ENCODE measurements at places on chromosomes 12 and 14. TPM values are rescaled to one million over a fixed set of nuclear protein-coding genes. Genes with fewer than 3 reads are reported as not detected.

DNA sequence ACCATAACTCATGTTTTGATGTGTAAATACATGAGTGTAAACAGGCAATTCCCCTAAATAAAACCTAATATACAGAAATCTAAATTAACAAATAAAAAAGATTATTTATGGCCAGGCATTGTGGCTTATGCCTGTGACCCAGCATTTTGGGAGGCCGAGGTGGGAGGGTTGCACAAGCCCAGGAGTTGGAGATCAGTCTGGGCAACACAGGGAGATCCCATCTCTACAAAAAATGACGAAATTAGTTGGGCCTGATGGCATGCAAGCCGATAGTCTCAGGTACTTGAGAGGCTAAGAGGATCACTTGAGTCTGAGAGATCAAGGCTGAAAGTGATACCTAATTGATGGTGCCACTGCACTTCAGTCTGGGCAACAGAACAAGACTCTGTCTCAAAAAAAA is 48.7 kb downstream of the BCAT1 start:
- no peak for DNase-seq

DNA sequence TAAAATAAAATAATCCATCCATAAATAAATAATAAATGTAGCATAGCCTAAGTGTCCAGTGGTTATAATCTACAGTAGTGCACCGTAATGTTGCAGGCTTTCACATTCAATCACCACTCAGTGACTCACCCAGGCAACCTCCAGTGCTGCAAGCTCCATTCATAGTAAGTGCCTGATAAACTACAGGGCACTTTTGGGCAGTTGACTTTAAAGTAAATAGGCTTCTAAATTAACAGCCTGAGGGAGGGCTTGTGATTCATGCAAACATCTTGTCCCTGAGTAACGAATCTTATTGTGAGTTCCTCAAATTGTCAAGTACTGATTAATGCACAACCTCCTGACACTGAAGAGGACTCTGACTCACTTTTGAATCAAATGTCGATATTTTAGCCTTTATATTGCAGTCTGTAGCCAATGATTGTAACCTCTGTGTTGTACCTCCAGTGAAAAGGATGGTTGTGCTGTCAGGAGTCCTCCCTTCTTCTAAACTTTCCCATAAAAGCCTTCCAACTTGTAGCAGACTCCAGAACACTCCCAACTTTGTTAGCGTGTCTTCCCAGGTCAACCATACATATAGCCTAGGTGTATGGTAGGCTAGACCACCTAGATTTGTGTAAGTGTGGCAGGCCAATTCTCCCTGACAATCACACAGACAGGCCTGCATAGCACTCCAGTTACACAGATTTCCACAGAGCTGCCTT is 55.0 kb upstream of the BICD1 start:
- DNase-seq = no peak

GRCh38 chr14:20305265-20306078 is at the start of gene TTC5:
TTC5 (minus strand) TSS chr14:20305951; CDS start chr14:20305937, 14 bp downstream.
- DNase-seq = peak; percentile 92

GRCh38 chr14:95072310-95072905 is 84.9 kb downstream of the DICER1 start:
- no peak for DNase-seq

DNA sequence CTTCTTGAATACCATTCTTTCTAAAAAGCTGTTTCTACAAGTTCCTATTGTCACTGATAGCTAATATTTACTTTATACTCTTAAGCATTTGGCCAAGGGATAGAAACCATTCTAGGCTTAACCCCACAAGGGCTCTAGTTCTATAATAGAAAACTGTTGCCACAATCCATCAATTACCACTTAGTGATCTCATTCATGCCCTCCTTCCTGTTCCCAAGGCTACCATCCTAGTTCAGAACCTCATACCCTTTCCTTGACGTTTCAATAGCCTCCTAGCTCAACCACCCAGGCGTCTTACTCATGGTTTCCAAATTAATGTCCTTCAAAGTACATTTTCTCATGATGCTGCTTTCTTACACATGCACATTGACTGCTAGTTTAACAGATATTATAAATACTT is 493.5 kb downstream of the NAV3 start:
- DNase-seq = no peak

DNA sequence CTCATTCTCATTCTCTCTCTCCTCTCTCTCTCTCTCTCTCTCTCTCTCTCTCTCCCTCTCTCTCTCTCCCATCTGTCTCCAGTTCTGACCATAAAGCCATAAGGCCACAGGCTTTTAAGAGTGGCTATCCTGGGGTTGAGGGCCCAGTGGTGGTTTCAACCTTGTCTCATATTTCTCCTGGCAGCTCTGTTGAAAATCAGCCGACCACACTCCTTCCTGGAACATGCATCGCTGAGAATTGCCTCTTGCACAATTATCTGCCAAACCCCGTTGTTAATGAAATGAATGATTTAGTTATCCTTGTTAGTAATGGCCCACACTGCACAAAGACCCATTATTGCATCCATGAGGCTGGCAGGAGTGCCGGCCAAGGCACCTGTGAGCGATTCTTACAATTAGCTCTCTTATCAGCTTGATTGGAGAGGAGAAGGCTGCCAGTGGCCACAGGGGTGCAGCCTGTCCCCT is 30.4 kb upstream of the KCNA5 start:
- no peak for DNase-seq

DNA sequence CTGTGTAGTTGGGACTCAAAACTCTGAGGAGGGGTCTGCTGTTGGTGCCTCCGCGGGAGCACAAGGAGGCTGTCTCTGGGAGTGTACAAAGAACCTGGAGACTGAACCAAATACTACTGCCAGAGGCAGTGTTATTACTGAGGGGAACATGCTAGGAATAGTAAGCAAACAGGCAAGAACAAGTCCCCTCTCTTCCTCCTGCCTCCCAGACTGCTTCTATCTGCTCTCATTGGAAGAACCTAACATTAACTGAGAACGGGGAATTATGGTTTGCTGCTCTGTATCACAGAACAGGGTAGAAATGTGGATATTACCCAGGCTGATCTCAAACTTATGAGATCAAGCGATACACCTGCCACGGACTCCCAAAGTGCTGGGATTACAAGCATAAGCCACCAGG is 4.5 kb upstream of the KMT5A start:
- no peak for DNase-seq

DNA sequence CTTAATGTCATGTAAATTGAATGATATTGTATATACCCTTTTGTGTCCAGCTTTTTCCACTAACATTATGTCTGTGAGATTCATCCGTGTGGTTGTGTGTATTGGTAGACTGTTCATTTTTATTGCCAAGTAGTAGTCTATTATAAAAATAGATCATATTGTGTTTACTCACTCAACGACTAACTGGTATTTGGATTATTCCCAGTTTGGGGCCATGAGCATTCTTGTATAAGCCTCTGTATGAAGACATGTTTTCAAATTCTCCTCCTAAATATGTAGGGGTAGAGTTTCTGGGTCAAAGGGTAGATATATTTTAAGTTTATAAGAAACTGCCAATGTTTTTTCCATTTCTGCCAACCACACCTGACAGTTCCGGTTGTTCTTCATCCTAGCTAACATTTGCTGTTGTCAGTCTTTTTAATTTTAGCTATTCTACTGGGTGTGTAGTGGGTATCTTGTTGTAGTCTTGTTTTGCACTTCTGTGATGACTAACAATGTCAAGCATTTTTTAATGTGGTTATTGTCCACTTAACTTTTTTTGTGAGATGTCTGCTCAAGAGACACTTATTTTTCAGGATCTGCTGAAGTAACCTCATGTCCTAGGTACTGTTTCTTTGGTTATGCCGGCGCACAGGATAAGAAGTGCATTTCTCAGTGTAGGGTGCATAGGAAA is 93.2 kb downstream of the DACT1 start:
- DNase-seq = no peak

DNA sequence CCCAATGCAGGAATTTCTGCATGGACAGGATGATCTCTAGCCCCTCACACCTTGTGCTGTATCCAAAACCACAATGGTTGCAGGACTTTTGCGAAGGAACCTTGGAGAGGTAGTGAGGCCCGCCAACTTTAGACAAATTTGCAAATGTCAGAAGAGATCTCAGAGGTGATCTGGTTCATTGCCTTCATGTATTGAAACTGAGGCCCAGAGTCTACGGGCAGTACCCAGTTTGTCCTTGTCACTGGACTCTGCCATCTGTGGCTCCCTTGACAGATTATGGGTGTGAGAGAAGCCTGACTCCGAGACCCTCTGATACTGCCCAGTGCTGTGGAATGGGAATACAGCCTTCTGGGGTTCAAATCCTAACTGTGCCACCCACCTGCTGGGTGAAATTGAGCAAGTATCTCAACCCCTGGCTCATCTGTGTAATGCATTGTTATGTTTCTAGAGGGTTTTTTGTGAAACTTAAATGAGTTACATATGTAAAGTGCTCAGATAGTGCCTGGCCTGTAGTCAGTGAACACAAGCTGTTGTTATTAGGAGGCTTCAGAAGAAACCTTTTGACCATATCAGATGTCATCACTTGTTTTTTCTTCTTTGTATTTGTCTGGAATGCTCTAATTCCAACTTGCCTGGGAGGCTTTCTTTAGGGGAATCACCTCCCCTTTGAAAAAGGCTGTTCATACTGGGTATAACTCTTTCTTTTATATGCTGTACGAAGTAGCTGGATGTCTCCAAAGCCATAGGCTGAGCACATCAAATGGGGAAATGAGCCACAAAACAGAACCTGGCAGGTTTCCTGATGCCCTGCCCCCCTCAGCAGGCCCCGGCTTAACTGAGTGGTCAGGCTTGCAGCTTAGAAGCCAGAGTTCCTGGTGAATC is 71.4 kb upstream of the SRSF5 start:
- DNase-seq = no peak

- DNase-seq = no peak
Observed at GRCh38 chr12:121766290-121767039, 27.0 kb downstream of the RHOF start.

DNA sequence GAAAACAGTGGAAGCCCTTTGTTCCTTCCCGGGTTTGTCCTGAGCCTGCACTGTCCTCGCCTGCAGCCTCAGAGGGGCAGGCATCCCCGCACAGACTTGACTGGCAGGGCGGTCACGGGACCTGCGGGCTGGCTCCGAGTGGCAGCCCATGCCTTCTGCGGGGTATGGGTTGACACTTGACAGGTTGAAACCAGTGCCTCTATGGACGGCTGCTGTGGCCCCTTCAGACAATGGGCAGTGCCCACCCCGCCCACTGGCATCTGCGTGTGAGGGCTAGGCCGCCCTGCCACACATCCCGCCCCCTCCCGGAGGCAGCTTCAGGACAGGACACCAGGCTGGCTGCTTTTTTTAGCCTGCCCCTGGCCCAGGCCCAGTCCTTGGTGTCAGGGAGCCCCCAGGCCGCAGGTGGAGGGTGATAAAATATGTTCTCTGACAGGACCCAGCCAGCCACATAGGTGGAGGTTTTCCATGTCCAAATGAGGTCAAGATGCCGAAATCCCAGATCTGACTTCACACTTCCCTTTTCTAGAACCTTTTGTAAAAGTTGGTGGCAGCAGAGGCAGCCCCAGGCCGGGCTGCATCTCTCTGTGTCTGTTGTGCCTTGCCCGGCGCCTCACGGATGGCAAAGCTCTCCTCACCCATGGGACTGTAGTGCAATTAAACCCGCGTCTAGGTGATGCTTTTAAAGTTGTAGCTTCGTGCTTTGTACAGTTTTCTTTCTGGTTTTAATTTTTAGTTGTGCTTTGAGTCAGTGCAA is 10.0 kb downstream of the ANKRD9 start:
- DNase-seq = no peak

DNA sequence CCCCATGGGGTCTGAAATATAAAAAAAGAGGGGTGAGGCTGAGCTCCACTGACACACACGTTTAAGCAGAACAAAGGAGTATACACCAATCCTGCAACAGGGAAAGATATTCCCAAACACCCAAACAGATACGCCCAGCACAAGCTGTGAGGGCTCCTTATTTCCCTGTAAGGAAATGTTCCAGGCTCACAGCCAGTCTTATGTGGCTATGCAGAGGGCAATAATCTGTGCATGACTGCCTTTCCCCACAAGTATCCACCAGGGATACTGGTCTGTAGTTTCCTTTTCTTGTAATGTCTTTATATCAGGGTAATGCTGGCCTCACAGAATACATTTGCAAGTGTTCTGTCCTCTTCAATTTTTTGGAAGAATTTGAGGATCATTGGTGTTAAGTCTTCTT is 141.7 kb upstream of the DAAM1 start:
- DNase-seq = no peak

- DNase-seq = no peak
Observed at GRCh38 chr14:61557262-61557661, 138.1 kb upstream of the HIF1A start.

- DNase-seq = no peak
Observed at GRCh38 chr12:107493135-107493494, 192.5 kb upstream of the PWP1 start.

GRCh38 chr14:91891721-91892220 is 24.4 kb upstream of the TC2N start:
- no peak for DNase-seq

GRCh38 chr12:63037746-63038712 is 103.1 kb upstream of the PPM1H start:
- no peak for DNase-seq

DNA sequence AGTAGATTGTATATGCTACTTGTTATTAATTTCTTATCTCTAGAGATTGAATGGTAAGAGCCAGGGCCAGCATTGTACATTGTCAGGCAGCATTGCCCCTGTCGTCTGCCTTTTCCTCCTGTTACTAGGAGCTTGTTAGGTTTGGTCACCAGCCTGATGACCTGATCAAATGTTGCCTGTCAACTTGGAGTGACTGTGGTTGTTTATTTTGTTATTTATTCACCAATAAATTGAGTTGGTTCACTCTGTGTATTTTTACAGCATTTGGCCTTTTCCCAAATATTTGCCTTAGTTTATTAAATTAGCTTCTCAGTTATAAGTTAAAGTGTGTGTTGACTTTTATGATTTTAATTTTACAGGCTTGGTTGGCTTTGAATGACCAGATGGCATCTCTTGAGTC is 88.4 kb downstream of the PRKCH start:
- no peak for DNase-seq

- no peak for DNase-seq
Observed at GRCh38 chr14:81433378-81433777, 33.3 kb upstream of the STON2 start.

- no peak for DNase-seq
Observed at GRCh38 chr14:42437809-42438208, 831.1 kb downstream of the LRFN5 start.

GRCh38 chr12:103632554-103633216 is 45.6 kb downstream of the STAB2 start:
- DNase-seq = peak; percentile 76

GRCh38 chr14:92409043-92409442 is 86.1 kb downstream of the SLC24A4 start:
- no peak for DNase-seq

The SUSD6 gene
- total RNA-seq = 14.4 TPM

The RPL41 gene
- total RNA-seq = 2,425 TPM

The ST8SIA1 gene
- 0.13 TPM for total RNA-seq

The RAB15 gene
- total RNA-seq = 6.2 TPM

The ARMH4 gene
- 1.4 TPM for total RNA-seq
